ENCODE measurements at places on chromosomes 4 and X.

GRCh38 chr4:119517361-119518229, 111.0 kb downstream of the PDE5A start:
- DNase-seq, result no peak

DNA sequence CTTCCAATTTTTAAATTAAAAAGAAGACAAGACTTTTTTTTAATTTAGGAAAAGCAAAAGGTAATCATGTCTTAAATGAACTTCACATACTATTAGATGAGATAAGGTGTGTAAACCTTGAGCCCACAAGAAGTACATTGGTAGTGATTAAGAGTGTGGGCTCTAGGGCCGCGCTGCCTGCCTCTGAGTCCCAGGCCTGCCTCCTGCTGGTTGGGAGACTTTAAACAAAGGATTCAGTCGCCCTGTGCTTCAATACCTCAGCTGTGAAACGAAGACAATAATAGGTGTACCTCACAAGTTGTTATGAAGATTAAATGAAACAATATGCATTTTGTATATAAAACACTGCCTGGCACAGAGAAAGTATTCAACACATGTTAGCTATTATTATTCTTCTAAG, 95.9 kb upstream of the MYOZ2 start:
- DNase-seq, result no peak

DNA sequence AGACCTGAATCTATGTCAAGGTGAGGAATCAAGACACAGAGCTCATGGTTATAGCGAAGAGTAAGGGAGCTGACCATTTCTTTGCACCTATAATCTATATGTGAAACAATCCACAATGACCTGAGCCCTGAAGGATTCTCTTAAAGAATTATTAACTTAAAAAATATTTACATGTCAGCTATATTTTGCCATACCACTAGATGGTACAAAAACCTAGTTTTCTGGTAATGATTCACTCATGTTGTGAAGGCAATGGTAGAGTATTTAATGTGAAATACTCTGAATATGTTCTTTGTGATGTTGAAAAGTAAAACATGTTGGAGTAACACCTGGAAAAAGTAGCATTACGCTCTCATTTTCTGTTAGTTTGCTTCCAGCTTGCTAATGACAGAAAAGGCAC, 40.0 kb downstream of the VGLL1 start:
- DNase-seq, result no peak

DNA sequence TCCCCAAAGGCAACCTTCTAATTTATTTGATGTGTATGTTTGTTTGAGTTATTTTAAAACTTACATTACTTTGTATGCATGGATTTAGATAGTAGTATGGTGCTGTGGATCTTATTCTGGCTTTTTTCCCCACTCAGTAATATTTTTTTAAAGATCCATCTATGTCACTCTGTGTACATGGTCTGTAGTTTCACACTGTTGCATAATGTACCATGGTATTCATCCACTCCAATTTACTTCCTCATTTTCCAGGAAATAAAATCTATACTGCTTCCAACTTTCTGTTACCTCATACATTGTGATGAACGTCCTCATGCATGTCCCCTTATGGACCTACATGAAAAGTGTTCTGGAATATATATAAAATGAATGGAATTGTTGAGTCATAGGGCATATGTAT, 17.6 kb downstream of the ARMCX2 start:
- DNase-seq, result no peak

GRCh38 chr4:6658597-6659075, 18.2 kb downstream of the MRFAP1 start:
- no peak for DNase-seq

GRCh38 chr4:111957116-111957515, 188.1 kb upstream of the FAM241A start:
- DNase-seq, result no peak

DNA sequence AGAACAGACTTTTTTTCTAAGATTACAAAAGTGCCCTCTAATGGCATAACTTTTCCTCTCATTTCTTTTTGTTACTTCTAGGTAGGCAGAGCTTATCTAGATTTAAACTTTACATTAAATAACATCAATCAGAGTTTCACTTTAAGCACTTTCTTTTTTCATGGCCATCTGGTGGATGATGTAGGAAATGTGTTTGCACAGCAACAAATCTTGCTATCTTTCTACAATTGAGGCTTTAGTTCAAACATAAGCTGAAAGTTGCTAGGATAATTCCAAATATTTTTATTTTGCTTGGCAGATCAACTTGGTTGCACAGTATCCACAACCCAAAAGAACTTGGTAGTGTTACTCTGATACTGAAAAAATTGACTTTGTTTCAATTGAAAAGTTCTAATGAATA, 22.0 kb downstream of the NDNF start:
- DNase-seq, result no peak

DNA sequence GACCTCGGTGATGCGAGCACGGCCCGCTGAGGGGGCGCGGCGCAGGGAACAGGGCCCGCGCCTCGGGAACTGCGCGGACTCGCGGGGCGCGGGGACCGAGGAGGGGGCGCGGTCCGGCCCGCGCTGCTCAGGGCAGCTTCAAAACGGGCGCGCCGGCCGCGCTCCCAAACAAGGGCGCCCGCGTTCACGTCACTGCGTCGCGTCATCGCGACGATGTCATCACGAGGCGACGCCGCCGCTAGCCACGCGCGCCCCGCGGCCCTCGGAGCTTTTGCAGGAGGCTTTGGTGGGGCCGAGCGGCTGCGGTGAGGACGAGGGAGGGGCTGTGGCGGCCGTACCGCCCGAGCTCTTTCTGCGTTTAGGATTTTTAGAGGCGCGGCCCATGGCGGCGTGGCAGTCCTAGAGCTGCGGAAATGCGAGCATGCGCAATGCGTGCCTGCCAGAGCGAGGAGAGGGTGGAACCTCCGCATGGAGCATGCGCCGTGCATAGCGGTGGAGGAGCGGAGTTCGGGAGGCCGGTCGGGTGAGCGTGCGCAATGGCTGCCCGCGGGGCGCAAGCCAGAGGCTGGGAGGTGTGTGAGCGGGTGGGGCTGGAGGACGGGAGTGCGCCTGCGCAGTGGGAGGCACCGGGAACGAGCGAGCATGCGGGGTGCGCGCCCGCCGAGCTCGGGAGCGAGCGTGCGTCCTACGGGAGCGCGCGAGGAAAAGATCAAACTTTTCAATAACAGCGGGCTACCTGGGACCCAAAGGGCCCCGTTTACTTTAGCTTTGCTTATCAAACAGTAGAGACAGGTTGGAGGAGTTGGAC, at the start of gene PPP2R3B:
Gene PPP2R3B, minus strand, starts transcription at position 140 of the 808 bp plus-strand sequence. CDS start 216 bp downstream, outside the sequence.
- no peak for DNase-seq

- no peak for DNase-seq
Observed at GRCh38 chr4:81714291-81714690, 242.6 kb upstream of the RASGEF1B start.

- DNase-seq, result no peak
Observed at GRCh38 chrX:149881081-149881711, at the start of gene MAGEA8. MAGEA8 (plus strand) TSS chrX:149881183; CDS start chrX:149884273, 3,090 bp downstream.

DNA sequence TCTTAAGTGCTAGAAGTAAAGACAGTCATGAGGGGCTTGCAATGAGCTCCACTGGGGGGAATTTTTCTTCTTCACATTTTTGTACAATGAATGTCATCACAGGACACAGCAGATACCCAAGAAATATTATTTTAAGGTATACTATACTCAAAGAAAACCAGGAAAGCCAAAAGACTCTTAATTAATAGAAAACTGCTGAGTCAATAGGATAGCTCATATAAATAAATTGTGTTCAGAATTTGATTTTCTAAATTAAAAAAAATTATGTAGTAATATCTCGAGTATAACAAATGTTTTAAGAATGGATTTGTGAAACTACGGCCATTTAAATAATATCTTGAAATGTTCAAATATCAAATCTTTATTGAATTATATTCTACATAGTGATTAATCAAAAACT, 25.7 kb upstream of the CXCL8 start:
- DNase-seq, result no peak

DNA sequence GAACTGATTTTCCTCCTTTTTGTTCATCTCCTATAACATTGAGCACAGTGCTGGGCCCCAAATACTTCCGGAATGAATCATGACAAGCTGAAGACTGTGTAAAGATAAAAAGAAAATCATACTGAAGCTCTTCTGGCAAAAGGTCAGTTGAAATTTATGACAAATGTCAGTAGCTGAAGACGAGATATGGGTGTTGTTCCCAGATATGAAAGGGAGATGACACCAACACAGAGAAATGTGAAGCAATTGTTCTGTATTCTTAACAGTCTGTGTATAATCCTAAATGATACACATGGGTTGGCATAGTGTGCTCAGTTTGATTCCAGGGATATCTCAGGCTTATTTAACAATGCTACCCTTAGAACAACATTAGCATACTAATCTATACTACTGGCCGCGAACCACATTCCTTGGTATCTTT, 170.5 kb upstream of the PITX2 start:
- no peak for DNase-seq

- no peak for DNase-seq
Observed at GRCh38 chrX:38649674-38650647, 88.6 kb downstream of the TSPAN7 start.

- DNase-seq, result no peak
Observed at GRCh38 chrX:79631526-79631925, 264.4 kb upstream of the ITM2A start.

DNA sequence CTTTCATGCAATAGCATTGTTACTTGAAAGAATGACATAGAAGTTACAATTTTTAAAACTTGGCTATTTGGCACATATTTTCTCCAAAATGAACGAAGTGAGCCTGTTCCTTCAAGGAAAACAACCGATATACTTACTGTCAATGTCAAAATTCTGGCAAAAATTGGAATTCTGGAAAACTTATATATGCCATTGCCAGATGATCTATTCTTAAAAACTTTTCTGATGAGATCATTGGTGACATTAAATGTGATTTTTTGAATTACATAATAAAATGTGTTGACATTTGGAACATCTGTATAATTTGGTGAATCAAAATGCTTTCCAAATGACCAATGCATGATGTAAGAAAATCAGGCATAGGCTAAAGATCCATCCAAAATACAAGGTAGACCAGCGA, 209.0 kb downstream of the SCFD2 start:
- no peak for DNase-seq

GRCh38 chr4:125736057-125736456, 421.3 kb downstream of the FAT4 start:
- no peak for DNase-seq

- DNase-seq, result no peak
Observed at GRCh38 chr4:154569584-154569983, 6.8 kb downstream of the FGB start.

GRCh38 chr4:138112389-138112788, 129.8 kb downstream of the SLC7A11 start:
- DNase-seq, result no peak

GRCh38 chr4:3257103-3257555, 8.2 kb downstream of the MSANTD1 start:
- peak; percentile 27 for DNase-seq

DNA sequence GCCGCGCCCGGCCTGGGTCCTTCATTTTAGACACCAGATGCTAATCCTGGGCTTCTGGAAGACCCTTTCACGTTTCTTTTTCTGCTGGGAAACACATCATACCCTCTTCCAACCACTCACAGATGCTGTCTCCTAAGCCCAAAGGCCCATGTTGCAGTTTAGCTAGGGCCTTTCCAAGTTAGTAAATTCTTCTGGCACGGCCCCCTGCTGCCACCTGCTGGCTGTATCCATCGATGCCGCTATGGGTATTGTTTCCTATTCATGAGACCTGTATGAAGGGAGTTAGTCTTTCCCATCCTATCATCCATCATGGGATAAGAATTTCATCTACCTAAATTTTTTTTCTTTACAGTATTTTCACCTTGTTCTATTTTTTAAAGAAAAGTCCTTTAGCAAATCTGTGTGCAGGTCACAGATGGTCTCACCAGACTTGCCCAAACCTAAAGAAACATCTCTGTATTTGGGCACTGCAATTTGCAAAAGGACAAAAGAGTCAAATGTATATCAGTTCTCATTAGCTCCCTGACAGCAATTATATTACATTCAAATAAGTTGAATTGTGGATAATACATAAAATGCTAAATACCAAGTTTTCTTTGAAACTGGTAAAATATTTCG, 37.8 kb upstream of the SLC9A7 start:
- DNase-seq, result peak; percentile 19

DNA sequence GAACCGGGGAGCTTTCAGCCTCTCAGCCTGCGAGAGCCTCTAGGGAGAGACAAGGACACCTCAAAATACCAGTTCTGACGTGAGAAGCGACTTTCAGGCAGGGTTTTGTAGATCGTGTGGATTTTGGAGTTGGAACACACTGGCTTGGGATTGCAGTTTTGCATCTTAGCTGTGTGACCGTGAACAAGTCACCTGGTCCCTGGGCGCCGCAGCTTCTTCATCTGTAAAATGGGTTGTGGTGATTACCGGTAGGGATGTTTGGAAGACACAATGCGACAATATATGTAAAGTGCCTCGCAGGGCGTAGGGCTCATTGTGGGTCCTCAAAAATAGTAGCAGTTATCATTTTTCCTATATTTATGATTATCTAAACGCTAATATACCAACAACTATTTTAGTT, 43.7 kb upstream of the STOX2 start:
- no peak for DNase-seq

- DNase-seq, result no peak
Observed at GRCh38 chr4:72604324-72604723, 35.3 kb upstream of the ADAMTS3 start.

GRCh38 chr4:114137984-114138383, 158.5 kb upstream of the ARSJ start:
- DNase-seq, result no peak

DNA sequence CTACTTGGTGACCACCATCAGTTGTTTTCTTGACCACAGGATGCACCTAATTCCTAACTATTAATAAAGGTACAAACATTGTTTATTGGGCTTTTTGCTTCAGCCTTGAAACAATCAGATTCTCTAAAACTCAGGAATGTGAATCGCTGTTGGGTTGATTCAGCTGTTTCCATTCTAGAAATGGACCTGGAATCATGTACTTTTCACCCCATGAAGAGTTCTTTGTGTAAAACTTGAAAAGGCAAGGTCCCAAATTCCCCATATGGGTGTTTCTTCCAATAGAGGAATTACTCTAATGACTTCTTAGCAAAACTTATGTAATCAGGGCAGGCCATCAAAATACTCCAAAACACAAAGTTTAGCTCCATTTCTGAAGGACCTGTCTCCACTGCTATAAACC, 7.4 kb downstream of the AFAP1 start:
- DNase-seq, result no peak

- no peak for DNase-seq
Observed at GRCh38 chrX:115696039-115696438, 135.1 kb downstream of the PLS3 start.

GRCh38 chr4:182832352-182833120, 84.7 kb downstream of the DCTD start:
- DNase-seq, result no peak

DNA sequence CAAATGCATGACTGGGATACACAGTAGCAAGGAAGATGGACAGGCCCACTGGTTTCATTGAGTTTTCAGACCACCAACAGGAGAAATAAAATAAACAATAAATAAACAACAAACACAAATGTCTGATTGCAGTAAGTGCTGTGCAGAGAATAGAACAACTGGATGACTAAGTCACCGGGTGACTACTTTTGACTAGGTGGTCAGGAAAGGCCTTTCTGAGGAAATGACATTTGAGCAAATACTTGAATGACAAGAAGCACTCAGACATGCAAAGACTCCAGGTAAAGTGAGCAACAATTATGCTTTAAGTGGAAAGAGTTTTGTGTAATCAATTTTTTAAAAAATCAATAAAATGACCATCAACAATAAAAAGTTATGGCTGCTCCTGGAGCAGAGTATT, 137.7 kb downstream of the BTC start:
- no peak for DNase-seq

GRCh38 chr4:6527259-6527658, 47.7 kb upstream of the MAN2B2 start:
- no peak for DNase-seq

Data from NCI-H2081 treated with DMSO at 0.1 percent for 48 hours (cell line).